ENCODE measurements at places on chromosomes 16 and 17.

DNA sequence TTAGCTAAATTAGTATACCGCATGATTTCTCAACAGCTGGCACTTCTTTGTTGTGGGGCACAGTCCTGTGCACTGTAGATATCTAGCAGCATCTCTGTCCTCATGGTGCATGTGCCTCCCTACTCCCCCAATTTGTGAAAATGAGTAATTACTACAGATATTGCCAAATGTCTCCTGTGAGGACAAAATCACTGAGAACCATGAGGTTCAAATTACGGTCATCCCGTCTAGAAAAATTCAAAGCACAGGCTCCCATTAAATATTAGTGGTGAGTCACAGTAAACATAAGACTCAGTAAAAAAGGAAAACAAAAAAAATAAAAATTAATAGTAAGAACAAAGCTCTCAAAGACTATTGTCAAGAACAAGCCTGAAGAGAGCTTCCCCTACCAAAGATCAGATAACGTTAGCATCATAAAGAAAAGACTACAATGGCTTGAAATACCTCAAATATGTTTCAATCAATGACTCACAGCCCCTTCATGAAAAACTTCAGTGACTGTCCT lies 57.8 kb downstream of the STH start:
- DNase-seq: no peak

- DNase-seq: no peak
Observed at GRCh38 chr17:31678431-31678830, 180.6 kb downstream of the COPRS start.

GRCh38 chr17:73797594-73798110 lies 153.4 kb upstream of the SDK2 start:
- no peak for DNase-seq

DNA sequence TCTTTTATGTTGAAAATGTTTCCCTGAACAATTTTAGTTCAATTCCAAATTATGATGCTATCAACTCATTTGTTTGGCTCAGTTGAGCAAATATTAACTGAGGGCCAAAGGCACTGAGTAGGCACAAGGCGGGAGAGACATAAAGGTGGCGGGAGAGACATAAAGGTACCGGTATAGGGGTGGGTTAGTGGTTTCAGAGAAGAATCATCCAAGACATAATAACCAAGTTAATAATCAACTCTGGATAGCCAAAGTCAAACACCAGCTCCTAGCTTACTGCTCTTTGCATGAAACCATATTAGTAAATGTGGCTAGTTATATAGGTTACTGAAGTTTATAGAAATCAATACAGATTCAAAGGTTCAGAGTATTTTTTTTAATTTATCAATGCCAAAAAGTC lies 91.7 kb downstream of the RPGRIP1L start:
- DNase-seq: no peak

- no peak for DNase-seq
Observed at GRCh38 chr17:43816336-43817320, 16.3 kb downstream of the MPP3 start.

- no peak for DNase-seq
Observed at GRCh38 chr17:67575325-67575724, 142.4 kb upstream of the NOL11 start.

DNA sequence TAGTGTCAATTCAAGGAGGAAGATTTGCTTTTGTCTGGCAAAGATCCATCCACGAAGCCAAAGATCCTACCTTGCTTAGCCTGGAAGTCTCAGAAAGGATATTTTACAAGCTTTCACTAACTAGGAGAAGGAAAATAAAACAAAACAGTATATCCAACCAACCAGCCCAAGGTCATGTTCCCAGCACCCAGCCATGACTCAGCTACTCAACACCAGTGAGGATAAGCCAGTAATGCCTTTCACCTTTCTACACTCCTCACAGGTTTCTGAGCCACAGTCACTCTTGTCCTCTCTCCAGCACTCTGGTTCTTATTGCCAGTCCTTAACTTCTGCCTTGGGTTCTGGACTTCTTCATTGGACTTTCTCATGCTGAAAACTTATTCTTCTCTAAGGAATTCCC lies 116.2 kb downstream of the CDH11 start:
- no peak for DNase-seq

DNA sequence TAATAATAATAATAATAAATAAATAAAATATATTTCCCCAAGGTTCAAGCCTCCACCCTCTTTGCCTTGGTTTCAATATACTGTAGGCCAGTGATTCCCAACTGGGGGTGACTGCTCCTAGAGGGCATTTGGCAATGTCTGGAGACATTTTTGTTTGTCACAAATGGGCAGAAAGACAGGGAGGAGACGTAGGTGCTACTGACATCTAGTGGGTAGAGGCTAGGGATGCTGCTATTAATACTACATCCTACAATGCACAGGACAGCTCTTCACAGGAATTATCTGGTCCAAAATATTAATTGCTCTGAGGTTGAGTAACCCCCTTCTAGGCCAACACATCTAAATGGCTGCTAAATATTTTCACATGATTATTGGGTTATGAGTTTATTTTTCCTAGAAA lies 12.8 kb upstream of the PRR14 start:
- DNase-seq: no peak

- DNase-seq: no peak
Observed at GRCh38 chr17:45149669-45150664, 1.7 kb downstream of the HEXIM1 start.

- no peak for DNase-seq
Observed at GRCh38 chr16:82639263-82639662, 12.5 kb downstream of the CDH13 start.

GRCh38 chr17:41404024-41404671 lies 6.7 kb upstream of the KRT31 start:
- peak; percentile 37 for DNase-seq

- DNase-seq: no peak
Observed at GRCh38 chr16:11833951-11834695, 17.2 kb downstream of the RSL1D1 start.

DNA sequence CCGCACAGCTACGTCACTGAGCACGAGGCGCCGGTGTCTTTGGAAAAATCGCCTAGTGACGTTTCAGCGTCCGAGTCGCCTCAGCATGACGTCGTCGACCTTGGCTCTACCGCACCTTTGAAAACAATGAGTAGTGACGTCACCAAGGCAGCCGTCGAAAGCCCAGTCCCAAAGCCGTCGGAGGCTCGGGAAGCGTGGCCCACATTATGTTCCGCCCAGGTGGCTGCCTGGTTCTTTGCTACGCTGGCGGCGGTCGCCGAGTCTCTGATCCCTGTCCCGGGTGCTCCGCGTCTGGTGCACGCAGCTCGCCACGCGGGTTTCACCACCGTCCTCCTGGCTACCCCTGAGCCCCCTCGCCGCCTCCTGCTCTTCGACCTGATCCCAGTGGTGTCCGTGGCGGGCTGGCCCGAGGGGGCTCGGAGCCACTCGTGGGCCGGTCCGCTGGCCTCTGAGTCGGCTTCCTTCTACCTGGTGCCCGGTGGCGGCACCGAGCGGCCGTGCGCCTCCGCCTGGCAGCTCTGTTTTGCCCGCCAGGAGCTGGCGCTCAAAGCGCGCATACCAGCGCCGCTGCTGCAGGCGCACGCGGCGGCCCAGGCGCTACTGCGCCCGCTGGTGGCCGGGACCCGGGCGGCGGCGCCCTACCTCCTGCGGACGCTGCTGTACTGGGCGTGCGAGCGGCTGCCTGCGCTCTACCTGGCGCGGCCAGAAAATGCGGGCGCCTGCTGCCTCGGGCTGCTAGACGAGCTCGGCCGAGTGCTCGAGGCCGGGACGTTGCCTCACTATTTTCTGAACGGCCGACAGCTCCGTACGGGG lies 1.5 kb downstream of the TMEM102 start:
- peak; percentile 74 for DNase-seq

DNA sequence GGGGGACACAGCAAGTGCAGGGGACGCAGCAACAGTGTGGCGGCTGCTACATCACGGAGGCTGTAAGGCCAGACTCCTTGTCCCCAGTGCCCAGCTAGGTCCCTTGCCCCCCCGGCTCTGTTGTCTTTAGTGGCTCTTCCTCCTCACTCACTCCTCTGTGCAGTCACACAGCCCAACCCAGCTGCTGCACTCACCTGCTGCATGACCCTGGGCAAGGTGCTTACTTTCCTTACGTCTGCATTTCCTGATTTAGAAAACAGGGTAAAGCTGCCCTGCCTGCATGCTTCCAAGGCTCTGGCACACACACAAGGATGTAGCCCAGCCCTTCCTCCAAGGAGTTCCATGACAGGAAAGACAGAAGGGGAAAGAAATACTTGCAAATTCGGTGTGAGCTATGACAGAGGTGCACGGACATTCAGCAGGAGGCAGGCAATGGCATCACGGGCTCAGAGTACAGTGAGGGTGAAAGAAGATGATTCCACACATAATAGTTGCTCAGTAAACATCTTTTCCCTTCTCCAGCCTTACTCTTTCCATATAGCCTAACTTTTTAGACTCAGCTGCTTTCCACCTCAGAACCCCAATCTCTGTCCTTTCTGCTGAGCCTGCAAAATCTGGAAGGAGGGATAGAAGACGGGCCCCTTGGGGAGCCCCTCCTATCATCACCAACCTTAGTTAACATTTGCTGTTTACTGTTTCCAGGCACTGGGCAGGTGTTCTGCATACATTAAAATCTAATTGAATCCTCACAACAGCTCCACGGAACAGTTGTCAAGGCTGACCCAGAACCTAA lies 150.9 kb downstream of the MRM1 start:
- DNase-seq: no peak

DNA sequence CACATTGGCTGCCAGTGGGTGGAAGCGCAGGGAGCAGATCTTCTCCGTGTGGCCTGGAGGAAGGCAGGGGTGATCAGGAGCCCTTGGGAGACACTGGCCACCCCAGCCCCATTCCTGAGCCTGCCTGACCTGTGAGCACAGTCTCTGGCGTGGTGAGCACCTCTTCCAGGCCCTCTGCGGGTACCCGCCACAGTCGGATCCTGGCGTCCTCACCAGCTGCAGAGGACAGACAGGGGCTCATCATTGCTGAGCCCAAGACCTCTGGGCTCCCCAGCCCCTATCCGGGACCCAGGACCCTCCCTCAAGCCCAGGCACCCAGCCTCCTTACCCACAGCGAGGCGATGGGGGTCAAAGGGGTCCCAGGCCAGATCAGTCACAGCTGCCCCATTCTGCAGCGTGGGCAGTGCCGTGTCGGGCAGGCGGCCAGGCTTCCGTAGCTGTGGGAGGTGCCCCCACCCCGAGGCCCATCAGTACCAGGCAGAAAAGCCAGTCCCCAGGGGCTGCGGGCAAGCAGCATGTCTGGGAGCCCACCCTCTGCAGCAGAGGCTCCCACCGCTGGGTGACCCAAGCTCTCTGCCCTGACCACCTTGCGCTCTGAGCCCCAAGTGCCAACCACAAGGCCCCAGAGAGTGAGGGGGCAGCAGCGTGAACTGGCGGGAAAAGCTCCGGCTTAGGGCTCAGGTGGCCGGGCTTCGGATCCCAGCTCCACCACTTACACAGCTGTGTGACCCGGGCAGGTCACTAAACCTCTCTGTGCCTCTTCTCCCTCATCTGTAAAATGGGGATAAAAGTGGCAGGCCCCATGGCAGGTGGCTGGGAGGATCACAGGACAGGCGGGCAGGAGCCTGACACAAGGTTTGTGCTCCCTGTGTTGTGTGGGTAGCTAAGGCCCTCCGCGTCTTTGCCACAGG lies 10.2 kb upstream of the PAM16 start:
- no peak for DNase-seq

- DNase-seq: no peak
Observed at GRCh38 chr16:86576591-86577313, 1.6 kb upstream of the FOXL1 start.

- no peak for DNase-seq
Observed at GRCh38 chr17:2028234-2028614, 1.7 kb upstream of the DPH1 start.

DNA sequence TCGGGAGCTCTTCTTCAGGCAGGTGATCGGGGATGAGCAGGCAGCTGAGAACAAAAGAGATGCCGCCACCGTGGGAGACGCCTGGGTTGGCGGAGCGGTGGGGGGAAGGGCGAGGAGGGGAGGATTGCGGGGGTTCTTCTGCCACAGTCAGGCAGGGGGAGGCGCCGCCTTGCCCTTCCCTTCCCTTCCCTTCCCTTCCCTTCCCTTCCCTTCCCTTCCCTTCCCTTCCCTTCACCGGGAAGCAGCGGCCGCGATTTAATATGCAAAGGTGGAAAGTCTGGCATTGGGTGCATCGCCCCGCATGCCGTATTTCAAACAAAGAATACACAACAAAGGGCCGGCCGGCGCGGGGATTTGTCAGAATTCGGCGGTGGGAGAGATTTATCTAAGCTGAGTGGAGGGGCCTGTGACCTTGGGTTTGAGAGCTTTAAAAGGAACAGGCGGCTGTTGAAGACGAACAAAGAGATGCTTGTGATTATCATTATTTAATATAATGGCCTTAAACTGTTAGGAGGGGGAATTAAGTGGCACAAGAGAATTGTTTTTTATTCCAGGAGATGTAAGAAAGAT lies 262.3 kb upstream of the TNRC6C start:
- no peak for DNase-seq

GRCh38 chr16:463071-463470 lies 37.6 kb downstream of the RAB11FIP3 start:
- DNase-seq: no peak

- DNase-seq: peak; percentile 90
Observed at GRCh38 chr17:14308965-14309879, 8.3 kb downstream of the HS3ST3B1 start.

DNA sequence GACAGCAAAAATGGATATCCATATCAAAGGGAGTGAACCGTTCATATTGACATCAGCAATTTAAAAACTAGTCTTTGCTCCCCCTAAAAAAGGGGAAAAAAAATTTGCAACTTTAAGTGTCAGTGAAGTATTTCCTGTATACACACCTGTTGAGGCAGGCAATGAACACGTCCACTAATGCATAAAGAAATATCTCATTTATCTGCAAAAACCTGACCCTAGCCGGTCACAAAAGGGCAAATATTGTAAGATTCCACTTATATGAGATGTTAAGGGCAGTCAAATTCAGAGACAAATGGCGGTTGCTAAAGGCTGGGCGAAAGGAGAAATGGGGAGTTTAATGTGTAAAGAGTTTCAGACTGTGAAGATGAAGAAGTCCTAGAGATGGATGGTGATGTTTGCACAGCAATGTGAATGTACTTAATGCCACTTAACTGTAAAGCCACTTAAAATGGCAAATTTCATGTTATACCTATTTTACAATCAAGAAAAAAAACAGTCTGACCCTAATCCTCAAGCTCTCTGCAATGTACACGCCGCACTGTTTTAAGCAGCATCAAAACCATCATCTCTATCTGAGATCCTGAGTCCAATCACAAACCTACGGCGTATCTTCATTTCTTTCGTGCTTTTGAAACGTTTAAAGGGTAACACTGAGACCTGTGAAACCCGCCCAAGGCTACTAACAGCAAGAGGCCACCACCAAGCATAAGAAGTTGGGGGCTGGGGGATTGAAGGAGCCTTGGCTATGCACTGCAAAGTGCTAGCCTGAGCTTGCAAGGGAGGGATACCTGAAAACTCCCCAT lies 1.1 kb downstream of the PARN start:
- DNase-seq: no peak

- DNase-seq: no peak
Observed at GRCh38 chr17:62744259-62744658, 63.9 kb downstream of the MARCHF10 start.

GRCh38 chr17:50868140-50868438 lies 1.9 kb upstream of the TOB1 start:
- DNase-seq: no peak

- DNase-seq: no peak
Observed at GRCh38 chr16:75485230-75486013, 9.8 kb downstream of the CHST6 start.

- no peak for DNase-seq
Observed at GRCh38 chr17:18117982-18118975, 9.7 kb downstream of the MYO15A start.
